ENCODE measurements at places on chromosomes 5 and 9.

GRCh38 chr5:73793911-73794310, 167.9 kb downstream of the ARHGEF28 start:
- DNase-seq = no peak

DNA sequence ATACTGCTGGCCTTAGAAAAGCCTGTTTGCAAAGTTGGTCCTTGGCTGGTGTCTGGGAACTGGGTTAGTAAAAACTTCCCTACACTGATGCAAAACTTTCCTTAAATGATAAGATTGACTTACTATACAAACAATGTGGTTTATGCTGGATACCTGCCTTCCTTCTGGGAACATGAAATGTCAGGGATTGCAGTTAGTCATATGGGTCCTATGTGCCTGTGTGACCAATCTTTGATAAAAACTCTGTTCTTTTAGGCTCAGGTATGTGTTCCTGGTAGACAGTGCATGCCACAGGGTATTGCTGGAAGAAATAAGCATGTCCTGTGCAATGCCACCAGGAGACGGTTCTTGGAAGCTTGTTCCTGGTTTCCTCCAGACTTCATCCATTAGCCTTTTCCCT, 173.3 kb downstream of the RMI1 start:
- DNase-seq = no peak

DNA sequence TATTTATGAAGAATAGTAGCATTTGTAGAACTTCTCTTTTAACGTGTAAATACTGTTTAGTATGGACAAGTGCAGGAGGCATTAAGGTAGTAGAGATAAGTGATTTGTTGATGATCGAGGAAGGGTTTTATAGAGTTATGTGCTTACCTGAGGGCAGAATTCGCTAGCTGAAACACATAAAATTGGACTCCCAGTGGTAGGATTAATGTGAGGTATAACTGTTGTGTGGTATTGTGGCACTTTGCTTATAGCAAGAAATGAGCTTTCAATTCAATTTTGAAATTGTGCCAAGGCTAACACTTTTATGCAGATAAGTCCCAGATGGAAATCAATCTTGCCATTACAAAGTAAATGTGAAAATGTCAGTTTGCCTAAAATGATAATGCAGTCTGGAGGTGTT, 1.2 kb downstream of the AP3S1 start:
- peak; percentile 8 for DNase-seq

DNA sequence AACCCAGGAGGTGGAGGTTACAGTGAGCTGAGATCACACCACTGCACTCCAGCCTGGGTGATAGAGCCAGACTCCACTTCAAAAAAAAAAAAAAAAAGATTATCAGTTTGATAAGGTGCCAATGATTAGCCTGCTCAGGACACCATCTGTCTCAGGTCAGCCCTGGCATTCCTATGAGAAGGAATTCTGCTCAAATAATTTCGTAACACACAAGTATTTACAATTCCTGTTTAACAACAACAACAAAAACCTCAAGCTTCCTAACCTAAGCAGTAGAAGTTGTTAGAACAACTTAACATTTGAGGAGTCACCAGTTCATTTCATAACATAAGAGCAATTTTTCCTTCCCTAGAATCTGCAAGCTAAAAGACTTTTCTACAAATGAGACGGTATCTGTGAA, 85.0 kb downstream of the LHFPL2 start:
- no peak for DNase-seq

GRCh38 chr9:137751616-137752015, 126.0 kb upstream of the CACNA1B start:
- no peak for DNase-seq

- no peak for DNase-seq
Observed at GRCh38 chr9:74528207-74528606, 31.1 kb downstream of the RORB start.

Measured in CD4-positive, alpha-beta T cell treated with Interleukin-21 for 1 hour (primary cell).